Fibroblast of villous mesenchyme (primary cell): ENCODE measurements at places on chromosomes 5 and 9. TPM values are rescaled to one million over a fixed set of nuclear protein-coding genes. Genes with fewer than 3 reads are reported as not detected.

Gene PCDHGA12
- total RNA-seq, result 15.5 and 18.7 TPM in 2 replicates

Gene NEURL1B
- total RNA-seq, result 2.9 and 4.3 TPM in 2 replicates

Gene NEUROG1
- total RNA-seq, result not detected in 2 replicates

Gene OR1J1
- total RNA-seq, result not detected in 2 replicates

Gene NOTCH1
- total RNA-seq, result 22.5 and 36.7 TPM in 2 replicates

Gene ROR2
- total RNA-seq, result 3.0 and 5.2 TPM in 2 replicates

Gene DDX4
- total RNA-seq, result not detected in 2 replicates

Gene CDK5RAP2
- 19.0 and 21.2 TPM in 2 replicates for total RNA-seq

Gene DUSP1
- total RNA-seq, result 98.2 and 246 TPM in 2 replicates

Gene WNK2
- total RNA-seq, result not detected in 2 replicates

Gene UGT3A2
- not detected in 2 replicates for total RNA-seq

Gene CTSV
- 0.32 and 0.43 TPM in 2 replicates for total RNA-seq
